ENCODE measurements at places on chromosomes 3 and 15. TPM values are rescaled to one million over a fixed set of nuclear protein-coding genes. Genes with fewer than 3 reads are reported as not detected.

GRCh38 chr3:132550579-132551305 is 46.3 kb upstream of the ACKR4 start:
- no peak for DNase-seq
- no peaks in the 10 kb centered on the region for H3K27me3 ChIP-seq
- no peaks in the 10 kb centered on the region for H3K36me3 ChIP-seq
- no peak overlapping the region for H3K27ac ChIP-seq

DNA sequence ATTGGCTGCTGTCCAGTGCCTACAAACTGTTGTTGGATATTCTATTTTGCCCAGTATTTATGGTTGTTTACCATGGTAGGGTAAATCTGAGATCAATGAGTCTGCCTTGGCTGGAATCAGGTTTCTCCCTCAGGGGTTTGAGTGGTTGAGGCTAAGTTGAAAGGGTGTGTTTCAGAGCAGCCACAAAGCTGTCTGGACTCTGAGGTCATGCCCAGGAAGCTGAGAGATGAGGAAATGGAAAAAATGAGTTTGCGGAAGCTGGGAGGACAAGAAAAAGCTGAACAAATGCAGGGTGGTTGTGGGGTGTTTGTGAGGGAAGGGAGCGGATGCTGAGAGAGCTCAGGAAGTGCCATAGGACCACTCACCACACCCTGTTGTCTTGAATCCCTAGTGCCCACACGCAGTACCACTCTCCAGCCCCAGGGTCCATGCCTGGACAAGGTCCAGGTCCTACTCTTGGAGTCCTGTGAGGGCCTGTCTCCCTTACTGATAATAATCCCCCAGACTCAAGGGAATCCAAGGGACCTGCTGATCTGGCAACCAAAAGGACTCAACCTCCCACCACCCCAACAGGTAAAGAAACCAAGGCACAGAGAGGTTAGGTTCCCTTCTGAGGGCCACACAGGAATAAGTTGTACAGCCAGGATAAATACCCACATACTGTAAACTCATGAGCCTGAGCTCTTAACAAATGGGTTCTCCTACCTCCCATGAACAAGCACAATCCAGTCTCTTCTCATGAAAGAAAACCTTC is 81.6 kb downstream of the PPCDC start:
- H3K4me1 ChIP-seq: peaks cover 2% of the 10 kb centered on the region
- H3K36me3 ChIP-seq: no peaks in the 10 kb centered on the region
- no peak overlapping the region for H3K27ac ChIP-seq
- no peak for DNase-seq
- H3K27me3 ChIP-seq: no peaks in the 10 kb centered on the region

GRCh38 chr3:152318512-152318911 is 49.8 kb downstream of the MBNL1 start:
- no peak overlapping the region for H3K4me3 ChIP-seq
- no peak overlapping the region for H3K27ac ChIP-seq
- no peak for DNase-seq

The SIDT1 gene
- total RNA-seq: 4.0 TPM

- H3K36me3 ChIP-seq: no peaks in the 10 kb centered on the region
- H3K4me1 ChIP-seq: no peaks in the 10 kb centered on the region
- no peak overlapping the region for H3K4me3 ChIP-seq
- no peaks in the 10 kb centered on the region for H3K27me3 ChIP-seq
Observed at GRCh38 chr3:56952061-56952460, 108.4 kb upstream of the SPATA12 start.

DNA sequence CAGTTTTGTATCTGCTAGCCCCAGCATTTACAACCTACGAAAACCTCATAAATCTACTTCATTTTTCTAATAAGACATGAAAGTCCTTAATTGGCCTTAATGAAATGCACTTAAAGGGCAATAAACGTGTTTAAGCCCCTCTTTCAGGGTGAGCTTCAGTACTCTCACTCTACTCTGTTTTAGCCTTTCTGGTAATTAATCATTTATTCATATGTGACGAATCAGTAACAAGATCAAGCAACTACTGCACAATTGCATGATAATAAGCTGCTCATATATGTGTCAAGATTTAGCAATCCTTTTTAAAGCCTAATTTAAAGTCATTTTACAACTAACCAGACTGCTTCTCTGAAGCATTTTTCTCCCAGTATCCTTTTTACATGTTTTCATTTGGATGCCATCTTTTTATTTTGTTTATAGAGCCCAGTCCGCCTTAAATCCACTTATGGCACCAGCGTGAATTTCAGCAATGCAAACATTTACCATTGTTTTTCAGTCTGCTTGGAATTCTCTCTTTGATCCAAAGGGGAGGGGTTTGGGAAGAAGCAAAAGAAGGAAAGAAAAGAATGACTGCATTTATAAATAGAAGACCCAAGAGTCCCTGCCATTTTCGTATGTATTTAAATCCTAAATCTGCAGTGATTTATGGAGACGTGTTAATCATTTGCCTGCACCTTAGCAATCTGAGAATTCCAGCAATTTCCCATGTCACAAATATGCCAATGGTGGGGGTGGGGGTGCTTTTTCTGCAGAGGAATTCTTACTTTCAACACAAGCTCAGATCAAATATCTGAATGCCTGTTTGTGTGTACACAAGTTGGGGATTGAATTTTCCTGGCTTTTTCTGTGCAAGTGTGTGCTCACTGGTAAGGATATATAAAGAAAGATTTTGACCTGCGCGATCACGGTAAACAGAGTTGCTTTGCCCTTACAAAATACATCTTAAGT is 230.8 kb upstream of the TBC1D5 start:
- no peaks in the 10 kb centered on the region for H3K27me3 ChIP-seq
- H3K36me3 ChIP-seq: no peaks in the 10 kb centered on the region

GRCh38 chr3:5426094-5426883 is 238.8 kb downstream of the EDEM1 start:
- H3K36me3 ChIP-seq: no peaks in the 10 kb centered on the region
- no peaks in the 10 kb centered on the region for H3K27me3 ChIP-seq
- no peak overlapping the region for H3K27ac ChIP-seq
- no peak overlapping the region for H3K4me3 ChIP-seq

- no peak overlapping the region for H3K4me3 ChIP-seq
- no peaks in the 10 kb centered on the region for H3K36me3 ChIP-seq
- H3K27ac ChIP-seq: no peak overlapping the region
- no peak for DNase-seq
Observed at GRCh38 chr3:124209426-124209825, 217.5 kb upstream of the ROPN1 start.

GRCh38 chr3:14614862-14615261 is 36.7 kb upstream of the CCDC174 start:
- DNase-seq: no peak
- H3K4me3 ChIP-seq: no peak overlapping the region
- H3K4me1 ChIP-seq: no peaks in the 10 kb centered on the region
- no peaks in the 10 kb centered on the region for H3K36me3 ChIP-seq

The TRANK1 gene
- 27.4 TPM for total RNA-seq

The SUSD5 gene
- total RNA-seq: 2.9 TPM

DNA sequence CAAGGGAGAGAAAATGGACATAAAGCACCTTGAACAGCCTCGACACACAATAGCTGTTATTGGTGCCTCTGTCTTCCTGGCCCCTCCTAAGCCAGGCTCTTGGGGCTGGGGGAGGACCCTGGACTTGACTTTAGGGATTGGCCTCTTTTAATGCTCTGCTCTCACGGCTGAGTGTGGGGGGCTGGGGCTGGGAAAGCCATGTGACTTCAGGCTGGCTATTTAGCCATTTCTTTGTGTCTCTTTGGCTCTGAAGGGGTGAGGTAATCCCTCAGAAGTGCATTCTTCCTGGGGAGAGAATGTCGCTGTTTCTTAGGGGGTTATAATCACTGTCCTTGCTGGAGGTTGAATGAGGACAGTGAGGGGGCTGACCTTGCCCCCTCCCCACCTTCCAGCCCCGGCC is 26.2 kb downstream of the MAGEF1 start:
- no peak overlapping the region for H3K4me3 ChIP-seq
- H3K4me1 ChIP-seq: peaks cover 10% of the 10 kb centered on the region
- no peak overlapping the region for H3K27ac ChIP-seq
- no peak for DNase-seq

DNA sequence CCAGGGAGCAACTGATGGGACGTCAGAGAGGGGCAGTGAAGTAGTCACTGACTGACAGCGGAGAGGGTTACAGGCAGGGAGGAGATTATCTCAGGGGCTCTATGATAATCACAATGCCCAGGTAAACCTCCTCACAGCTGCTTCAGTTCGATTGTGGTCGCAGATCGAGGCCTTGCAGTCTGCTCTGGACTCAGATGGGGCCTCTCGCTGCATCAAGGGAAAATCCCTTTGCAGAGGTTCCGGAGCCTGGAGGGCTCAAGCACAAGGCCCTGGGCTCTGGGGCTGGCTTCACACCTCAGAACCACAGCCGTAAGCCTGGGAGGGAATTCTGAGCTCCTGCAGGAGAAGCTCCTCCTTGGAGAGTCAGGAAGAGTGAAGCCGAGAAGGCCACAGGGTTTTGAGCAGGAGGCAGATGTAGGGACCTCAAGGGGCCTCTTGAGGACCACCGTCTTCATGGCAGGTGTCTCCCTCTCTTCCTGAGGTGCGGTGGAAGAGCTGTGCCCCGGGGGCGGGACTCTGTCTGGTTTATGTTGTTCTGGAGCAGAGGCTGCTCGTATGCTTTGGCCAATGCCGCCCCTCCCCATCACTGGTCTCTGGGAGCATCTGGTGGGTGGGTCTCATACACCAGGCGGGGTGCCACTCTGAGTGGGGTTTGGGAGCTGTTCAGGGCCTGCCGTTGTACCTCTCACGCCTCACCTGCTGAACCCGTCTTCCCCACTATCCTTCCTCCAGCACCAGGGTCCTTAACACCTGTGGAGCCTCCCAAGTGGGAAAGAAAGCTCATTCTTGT is 19.5 kb upstream of the SNRPA1 start:
- no peak overlapping the region for H3K27ac ChIP-seq
- no peak for DNase-seq
- H3K4me3 ChIP-seq: no peak overlapping the region
- H3K4me1 ChIP-seq: peaks cover 1% of the 10 kb centered on the region
- H3K36me3 ChIP-seq: no peaks in the 10 kb centered on the region

DNA sequence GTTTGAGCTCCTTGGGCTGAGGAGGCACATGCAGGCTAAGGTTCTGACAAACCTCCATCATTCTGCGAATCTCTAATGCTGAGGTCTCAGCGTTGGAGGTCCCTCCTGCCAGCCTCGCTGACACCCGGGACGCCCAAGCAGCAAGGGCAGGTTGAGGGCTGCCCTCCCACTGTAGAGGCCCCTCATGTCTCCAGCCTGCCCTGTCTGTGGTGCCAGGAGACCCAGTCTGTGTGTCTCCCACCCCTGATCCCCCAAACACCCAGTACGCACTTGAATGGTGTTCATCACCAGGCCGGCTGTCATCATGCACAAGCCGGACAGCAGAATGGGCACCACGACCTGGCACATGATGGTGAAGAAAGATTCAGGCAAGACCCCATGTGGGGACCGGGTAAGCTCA is 27.8 kb downstream of the SLC41A3 start:
- no peak overlapping the region for H3K27ac ChIP-seq
- H3K4me1 ChIP-seq: peaks cover 15% of the 10 kb centered on the region
- no peaks in the 10 kb centered on the region for H3K27me3 ChIP-seq
- H3K4me3 ChIP-seq: no peak overlapping the region

- peaks cover 3% of the 10 kb centered on the region for H3K4me1 ChIP-seq
- DNase-seq: no peak
- no peak overlapping the region for H3K27ac ChIP-seq
- peaks cover 4% of the 10 kb centered on the region for H3K36me3 ChIP-seq
- no peak overlapping the region for H3K4me3 ChIP-seq
Observed at GRCh38 chr15:44659056-44659455, 4.4 kb downstream of the SPG11 start.

The FRG2C gene
- not detected for total RNA-seq

Data from ovary (tissue), 10 donors.